Motor neuron (in vitro differentiated cells): ENCODE measurements at places on chromosomes 5 and 9. TPM values are rescaled to one million over a fixed set of nuclear protein-coding genes. Genes with fewer than 3 reads are reported as not detected.

DNA sequence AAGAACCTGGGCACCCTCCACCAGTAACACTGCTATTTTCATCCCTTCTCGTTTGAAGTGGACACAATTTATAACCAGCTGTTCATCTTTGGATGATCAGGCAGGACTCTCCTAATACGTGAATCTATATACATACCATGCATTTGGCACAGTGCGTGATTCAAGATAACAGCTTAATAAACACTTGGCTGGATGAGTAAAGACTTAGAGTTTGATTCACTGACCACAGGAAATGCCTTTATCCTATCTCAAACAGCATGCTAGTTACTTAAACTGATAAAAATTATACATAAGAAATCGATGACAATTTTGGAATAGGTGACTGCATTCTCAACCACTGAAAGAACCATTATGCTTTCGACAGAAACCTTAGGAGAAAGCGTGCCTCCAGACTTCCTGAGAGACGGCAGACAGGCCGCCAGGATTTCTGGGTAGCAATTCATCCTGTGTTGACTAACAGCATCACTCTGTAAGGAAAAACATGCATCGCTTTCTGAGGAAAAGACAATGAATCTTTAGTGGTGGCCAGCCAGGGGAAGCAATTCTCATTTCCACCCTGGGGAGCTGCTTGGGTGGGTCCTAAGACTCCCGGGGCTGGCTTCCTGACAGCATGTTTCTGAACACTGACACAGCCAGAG, 9.7 kb downstream of the MRPL36 start:
- peak; percentile 91 for ATAC-seq

The DNAI1 gene
- total RNA-seq = 1.4 and 2.7 TPM in 2 replicates

DNA sequence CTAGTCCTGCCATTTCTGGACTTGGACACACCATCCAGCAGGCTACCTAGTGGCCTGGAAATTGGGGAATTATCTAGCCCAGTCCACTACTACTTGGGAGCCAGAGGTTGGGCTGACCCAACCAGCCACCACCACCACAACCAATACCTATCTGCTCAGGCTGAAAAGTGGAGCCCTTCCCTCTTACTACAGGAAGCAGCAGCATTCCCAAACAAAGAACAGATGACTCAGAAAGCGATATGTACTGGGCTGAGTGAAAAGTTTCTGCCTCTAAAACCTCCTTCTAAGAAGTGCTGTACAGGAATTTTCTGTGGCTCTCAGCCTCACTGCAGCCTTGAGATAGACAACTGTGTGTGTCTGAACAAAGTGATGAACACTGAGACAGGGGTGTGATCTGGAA, 279.4 kb downstream of the CDH10 start:
- no peak for ATAC-seq

The DDX4 gene
- 0.09 and 0.50 TPM in 2 replicates for total RNA-seq

The PCSK5 gene
- 3.3 and 3.5 TPM in 2 replicates for total RNA-seq

The CHMP5 gene
- 94.8 and 97.5 TPM in 2 replicates for total RNA-seq

GRCh38 chr5:23446424-23446823, 61.0 kb upstream of the PRDM9 start:
- ATAC-seq = no peak

The KIF12 gene
- total RNA-seq = 1.4 and 1.9 TPM in 2 replicates

- ATAC-seq = no peak
Measured at GRCh38 chr5:66138637-66139317, 5.3 kb upstream of the SREK1 start.

- no peak for ATAC-seq
Measured at GRCh38 chr9:72948575-72949243, 4.1 kb downstream of the ALDH1A1 start.

The AMACR gene
- 13.1 and 13.7 TPM in 2 replicates for total RNA-seq

GRCh38 chr9:74493512-74493911, 3.6 kb upstream of the RORB start:
- no peak for ATAC-seq

The IFNE gene
- total RNA-seq = not detected in 2 replicates

- ATAC-seq = no peak
Measured at GRCh38 chr5:67770431-67771025, 445.0 kb upstream of the PIK3R1 start.

GRCh38 chr5:113293975-113294310, 140.8 kb downstream of the TSSK1B start:
- no peak for ATAC-seq
